ENCODE measurements at places on chromosomes 12 and 14. TPM values are rescaled to one million over a fixed set of nuclear protein-coding genes. Genes with fewer than 3 reads are reported as not detected.

The ACAD10 gene
- total RNA-seq = 15.8 TPM

The CMKLR1 gene
- total RNA-seq = not detected

The OVCH1 gene
- not detected for total RNA-seq

GRCh38 chr14:82003426-82003825 is 469.8 kb upstream of the SEL1L start:
- no peak overlapping the region for H3K27ac ChIP-seq
- no peaks in the 10 kb centered on the region for H3K27me3 ChIP-seq
- H3K4me1 ChIP-seq = no peaks in the 10 kb centered on the region
- no peak overlapping the region for H3K4me3 ChIP-seq
- DNase-seq = no peak

The RTL1 gene
- total RNA-seq = not detected

- no peaks in the 10 kb centered on the region for H3K4me1 ChIP-seq
- H3K27me3 ChIP-seq = no peaks in the 10 kb centered on the region
- no peaks in the 10 kb centered on the region for H3K36me3 ChIP-seq
- no peak for DNase-seq
- no peak overlapping the region for H3K27ac ChIP-seq
Observed at GRCh38 chr12:83320350-83320749, 633.6 kb downstream of the TMTC2 start.
